T-cell (primary cell): ENCODE measurements at places on chromosomes 12 and 14. TPM values are rescaled to one million over a fixed set of nuclear protein-coding genes. Genes with fewer than 3 reads are reported as not detected.

ARHGEF40 gene
- total RNA-seq, result 3.1 TPM

OASL gene
- 6.6 TPM for total RNA-seq

GARIN6 gene
- total RNA-seq, result not detected

TAS2R10 gene
- 0.33 TPM for total RNA-seq

KRT79 gene
- total RNA-seq, result not detected

- no peaks in the 10 kb centered on the region for H3K36me3 ChIP-seq
- DNase-seq, result no peak
- H3K4me1 ChIP-seq, result no peaks in the 10 kb centered on the region
Measured at GRCh38 chr12:91493308-91493707, 310.7 kb upstream of the DCN start.

DNA sequence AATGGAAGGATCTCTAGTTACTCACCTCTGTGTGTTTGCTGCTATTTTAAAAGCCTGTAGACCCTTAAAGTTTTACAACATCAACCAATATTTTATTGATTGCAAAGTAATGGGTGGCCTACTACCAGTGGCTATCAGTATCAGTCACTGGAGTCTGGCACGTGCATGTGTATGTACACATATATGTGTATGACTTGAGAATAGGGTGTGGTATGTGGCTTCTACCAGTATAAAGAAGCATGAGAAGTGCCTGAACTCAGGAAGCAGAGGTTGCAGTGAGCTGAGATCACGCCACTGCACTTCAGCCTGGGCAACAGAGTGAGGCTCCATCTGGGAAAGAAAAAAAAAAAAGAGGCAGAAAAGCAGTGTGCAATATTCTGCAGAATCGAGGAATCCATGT lies 45.5 kb upstream of the GAS2L3 start:
- no peak overlapping the region for H3K4me3 ChIP-seq
- H3K27ac ChIP-seq, result no peak overlapping the region
- no peaks in the 10 kb centered on the region for H3K27me3 ChIP-seq
- H3K36me3 ChIP-seq, result no peaks in the 10 kb centered on the region
- DNase-seq, result no peak
- H3K4me1 ChIP-seq, result no peaks in the 10 kb centered on the region

DNA sequence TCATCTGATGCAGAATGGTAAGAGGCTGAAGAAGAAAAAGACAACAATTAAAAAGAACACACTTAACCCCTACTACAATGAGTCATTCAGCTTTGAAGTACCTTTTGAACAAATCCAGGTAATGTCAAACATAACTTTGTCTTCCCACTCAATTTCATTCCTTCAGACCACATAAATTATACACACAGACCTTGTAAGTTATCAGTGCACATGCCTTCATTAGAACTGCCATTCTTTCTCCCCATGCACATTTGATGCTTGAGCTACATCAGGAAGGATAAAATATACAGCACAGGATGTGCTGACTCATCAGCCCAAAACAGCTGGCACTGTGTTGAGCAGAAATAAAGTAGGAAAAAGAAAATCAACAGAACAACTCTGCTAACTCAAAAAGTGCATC lies 246.7 kb downstream of the PAWR start:
- H3K27ac ChIP-seq, result no peak overlapping the region
- no peaks in the 10 kb centered on the region for H3K36me3 ChIP-seq
- DNase-seq, result no peak
- H3K4me3 ChIP-seq, result no peak overlapping the region
- no peaks in the 10 kb centered on the region for H3K27me3 ChIP-seq

DNA sequence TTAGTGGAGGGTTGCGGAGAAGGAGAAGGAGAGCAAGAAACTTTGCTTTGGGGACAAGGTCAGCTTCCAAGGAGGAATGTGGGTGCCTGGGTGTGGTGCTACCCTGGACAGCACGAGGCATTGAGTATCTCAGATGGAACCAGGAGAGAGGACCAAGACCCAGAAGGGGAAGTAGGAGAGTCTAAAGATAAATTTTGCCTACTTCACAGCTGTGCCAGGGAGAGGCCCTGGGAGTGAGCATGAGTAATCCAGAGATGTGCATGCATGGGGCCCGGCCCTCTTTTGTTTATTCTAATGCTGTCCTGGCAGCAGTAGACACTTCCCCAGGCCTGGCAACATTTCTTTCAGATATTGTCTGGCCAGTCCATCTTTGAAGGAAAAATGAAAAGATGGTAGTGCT lies 49.5 kb upstream of the GNPNAT1 start:
- H3K4me1 ChIP-seq, result no peaks in the 10 kb centered on the region
- no peak overlapping the region for H3K4me3 ChIP-seq
- H3K27me3 ChIP-seq, result peaks cover 2% of the 10 kb centered on the region
- H3K36me3 ChIP-seq, result no peaks in the 10 kb centered on the region

DNA sequence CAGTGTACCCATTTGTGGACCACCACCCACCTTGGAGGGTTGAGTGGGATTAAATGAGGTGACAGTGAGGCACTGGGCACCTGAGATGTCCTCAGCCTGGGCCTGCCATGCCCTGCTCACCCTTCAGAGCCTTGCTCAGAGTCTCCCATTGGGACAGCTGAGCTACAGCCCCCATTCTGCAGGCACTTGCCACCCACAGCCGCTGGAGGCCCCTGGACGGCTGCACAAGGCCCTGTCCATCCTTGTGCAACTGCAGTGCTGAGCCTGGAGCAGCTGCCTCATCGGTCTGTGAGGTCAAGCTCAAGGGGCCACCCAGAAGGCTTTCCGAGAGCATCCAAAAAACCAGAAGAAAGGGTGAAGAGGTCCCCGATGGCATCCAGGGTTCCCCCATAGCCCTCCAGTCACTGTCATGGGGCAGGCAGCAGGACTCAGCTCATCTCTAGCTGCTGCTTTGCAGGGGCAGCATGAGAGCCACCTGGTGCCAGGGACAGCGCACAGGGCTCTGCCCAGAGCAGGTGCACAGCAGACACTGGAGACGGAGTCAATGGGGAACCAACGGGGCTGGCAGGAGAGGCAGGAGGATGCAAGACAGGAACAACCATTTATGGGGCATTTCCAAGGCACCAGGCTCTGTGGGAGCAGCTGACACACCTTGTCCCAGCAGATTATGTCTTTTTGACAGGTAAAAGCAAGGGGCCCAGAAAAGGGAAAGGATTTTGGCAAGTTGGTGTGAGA lies 84.6 kb downstream of the ARL6IP4 start:
- no peak overlapping the region for H3K27ac ChIP-seq
- H3K36me3 ChIP-seq, result peaks cover 3% of the 10 kb centered on the region
- no peaks in the 10 kb centered on the region for H3K27me3 ChIP-seq
- peaks cover 52% of the 10 kb centered on the region for H3K4me1 ChIP-seq

GRCh38 chr12:2348482-2348852 lies 295.7 kb downstream of the CACNA1C start:
- H3K4me1 ChIP-seq, result no peaks in the 10 kb centered on the region
- H3K36me3 ChIP-seq, result no peaks in the 10 kb centered on the region
- DNase-seq, result no peak

DNA sequence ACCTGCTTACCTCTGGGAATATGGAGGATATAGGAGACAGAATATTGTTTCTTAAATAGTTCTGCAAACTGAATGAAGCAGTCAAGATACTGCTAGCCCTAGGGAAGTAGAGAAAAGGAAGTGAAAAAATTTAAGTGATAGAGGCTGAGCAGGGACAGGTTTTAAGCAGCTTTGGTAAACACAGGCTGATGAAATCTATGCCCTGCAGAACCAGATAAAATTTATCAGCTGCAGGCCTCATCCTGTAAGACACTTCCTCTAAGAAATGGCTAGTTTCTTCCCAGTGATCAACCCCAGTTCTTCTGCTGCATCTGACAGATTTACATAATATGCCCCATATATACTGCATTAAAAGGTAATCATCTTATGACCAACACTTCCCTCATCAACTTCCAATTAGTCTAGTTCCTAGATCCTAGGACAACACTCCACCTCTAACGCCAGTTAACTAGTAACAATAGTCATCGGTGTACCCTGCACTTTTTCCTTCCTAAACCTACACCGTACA lies 1.3 kb upstream of the ESYT1 start:
- no peak overlapping the region for H3K4me3 ChIP-seq
- peaks cover 53% of the 10 kb centered on the region for H3K4me1 ChIP-seq
- H3K27ac ChIP-seq, result peak overlapping the region; percentile 76
- no peaks in the 10 kb centered on the region for H3K27me3 ChIP-seq

GRCh38 chr12:30694412-30695198 lies 1.1 kb downstream of the IPO8 start:
- peaks cover 17% of the 10 kb centered on the region for H3K4me1 ChIP-seq
- DNase-seq, result no peak
- H3K27me3 ChIP-seq, result no peaks in the 10 kb centered on the region
- no peak overlapping the region for H3K27ac ChIP-seq
- H3K36me3 ChIP-seq, result no peaks in the 10 kb centered on the region

- no peak overlapping the region for H3K27ac ChIP-seq
- DNase-seq, result no peak
- no peaks in the 10 kb centered on the region for H3K36me3 ChIP-seq
- no peak overlapping the region for H3K4me3 ChIP-seq
- no peaks in the 10 kb centered on the region for H3K4me1 ChIP-seq
Measured at GRCh38 chr12:68959891-68960464, 27.0 kb upstream of the CPM start.

- H3K4me3 ChIP-seq, result peak overlapping the region; percentile 52
- peaks cover 2% of the 10 kb centered on the region for H3K4me1 ChIP-seq
- H3K27ac ChIP-seq, result no peak overlapping the region
- DNase-seq, result peak; percentile 2
- H3K27me3 ChIP-seq, result peaks cover 24% of the 10 kb centered on the region
Measured at GRCh38 chr14:60327447-60328331, 78.7 kb downstream of the PPM1A start.
